ENCODE measurements at places on chromosomes 5 and 9.

GRCh38 chr9:120258096-120258495 is 321.9 kb downstream of the CDK5RAP2 start:
- no peak for DNase-seq

DNA sequence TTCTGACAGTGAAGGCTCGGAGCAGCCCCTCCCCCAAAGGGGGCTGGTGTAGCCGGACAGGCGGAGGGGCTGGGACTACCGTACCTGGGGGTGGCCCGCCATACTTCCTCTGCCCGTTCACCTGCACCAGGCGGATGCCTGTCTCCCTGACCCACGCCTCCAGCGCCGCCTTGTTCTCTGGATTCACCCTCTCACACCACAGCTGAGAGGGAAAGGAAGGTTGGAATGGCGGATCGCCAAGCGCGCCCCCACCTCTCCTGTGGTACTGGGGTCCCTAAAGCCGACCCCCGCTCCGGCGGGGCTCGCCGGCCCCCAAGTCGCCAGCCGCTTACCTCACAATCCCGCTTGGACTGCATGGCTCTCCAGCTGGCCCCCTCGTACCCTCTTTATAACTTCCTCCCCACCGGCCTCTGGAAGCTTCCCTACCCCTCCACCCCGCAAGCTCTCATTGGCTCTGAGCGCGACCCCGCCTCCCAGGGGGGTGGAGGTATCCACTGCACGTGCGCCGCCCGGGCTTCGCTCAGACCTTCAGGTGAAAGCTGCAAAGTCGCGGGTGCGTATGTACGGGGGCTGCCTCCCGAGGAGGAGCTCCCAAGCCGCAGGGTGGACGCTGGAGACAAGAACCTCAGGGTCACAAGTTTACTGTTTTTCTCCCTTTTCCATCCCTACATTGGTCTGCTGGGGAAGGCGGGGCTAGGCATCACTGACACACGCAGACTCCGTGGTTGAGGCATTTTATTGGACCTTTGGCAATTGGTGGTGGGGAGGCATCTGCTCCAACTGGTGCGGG is at the start of gene DND1:
TSS of gene DND1 (minus strand) at position 390 of the 790 bp plus-strand sequence. CDS start at position 356, 34 bp downstream.
- DNase-seq, result no peak

GRCh38 chr5:94849821-94850736 is 231.6 kb downstream of the SLF1 start:
- no peak for DNase-seq

GRCh38 chr5:141475625-141476131 is at the start of gene PCDHGC3:
PCDHGC3 (plus strand) TSS chr5:141475966; CDS start chr5:141476117, 151 bp downstream.
- peak; percentile 73 for DNase-seq

GRCh38 chr5:82360022-82360421 is 81.9 kb upstream of the RPS23 start:
- no peak for DNase-seq

- no peak for DNase-seq
These were observed 340.4 kb downstream of the RASEF start for GRCh38 chr9:82722561-82722960.

- no peak for DNase-seq
These were observed 660.6 kb upstream of the CHD1 start for GRCh38 chr5:99589424-99589823.

GRCh38 chr9:129478961-129479630 is 141.8 kb downstream of the C9orf50 start:
- no peak for DNase-seq

DNA sequence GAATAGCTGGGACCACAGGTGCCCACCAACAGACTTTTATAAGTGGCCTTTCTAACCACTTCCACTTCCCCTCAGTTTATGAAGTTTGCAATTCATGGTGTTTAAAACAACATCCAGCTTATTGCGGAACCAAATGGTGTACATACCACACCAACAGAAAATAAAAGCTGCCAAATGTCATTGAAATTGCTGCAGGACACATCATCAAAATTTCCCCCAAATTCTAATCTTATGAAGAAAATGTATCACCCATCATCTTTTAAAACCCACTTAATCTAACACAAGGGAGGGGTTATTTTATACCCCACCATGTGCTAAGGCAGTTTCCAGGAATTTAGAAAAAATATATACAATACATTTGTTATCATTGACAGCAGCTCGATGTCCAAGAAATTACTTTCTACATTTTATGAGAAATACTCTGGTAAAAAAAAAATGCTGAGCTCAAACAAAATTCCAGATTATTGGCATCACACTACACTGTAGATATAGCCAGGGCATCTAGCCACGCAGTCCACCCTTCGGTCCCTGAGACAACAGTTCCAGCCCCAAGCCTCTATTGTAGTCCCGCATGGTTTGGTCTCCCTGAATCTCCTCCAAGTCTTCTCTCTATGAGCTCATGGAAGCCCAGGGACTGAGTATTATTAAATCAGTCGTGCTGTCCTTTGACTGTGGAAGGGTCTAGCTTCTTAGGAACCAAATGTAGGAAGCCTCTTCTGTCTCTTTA is 372.8 kb upstream of the SLC30A5 start:
- DNase-seq, result no peak

- DNase-seq, result no peak
These were observed 293.6 kb upstream of the TNC start for GRCh38 chr9:115411516-115411915.

DNA sequence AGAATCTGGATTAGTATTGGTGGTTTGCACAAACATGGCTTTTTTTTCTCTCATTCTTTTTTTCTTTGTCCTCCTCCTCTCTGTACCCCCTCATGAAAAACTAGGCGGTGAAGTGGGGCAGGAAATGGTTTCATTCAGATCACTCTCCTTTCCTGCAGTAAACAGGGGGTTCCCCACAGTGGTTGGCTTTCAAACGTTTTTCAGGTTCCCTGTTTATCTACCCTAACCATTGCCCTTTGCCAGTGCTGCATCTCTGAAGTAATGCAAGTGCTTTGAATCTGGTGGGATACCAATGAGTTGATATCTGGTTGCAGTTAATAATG is 29.8 kb downstream of the NR4A3 start:
- DNase-seq, result peak; percentile 66

GRCh38 chr5:128052780-128053179 is 30.8 kb upstream of the SLC12A2 start:
- DNase-seq, result no peak

DNA sequence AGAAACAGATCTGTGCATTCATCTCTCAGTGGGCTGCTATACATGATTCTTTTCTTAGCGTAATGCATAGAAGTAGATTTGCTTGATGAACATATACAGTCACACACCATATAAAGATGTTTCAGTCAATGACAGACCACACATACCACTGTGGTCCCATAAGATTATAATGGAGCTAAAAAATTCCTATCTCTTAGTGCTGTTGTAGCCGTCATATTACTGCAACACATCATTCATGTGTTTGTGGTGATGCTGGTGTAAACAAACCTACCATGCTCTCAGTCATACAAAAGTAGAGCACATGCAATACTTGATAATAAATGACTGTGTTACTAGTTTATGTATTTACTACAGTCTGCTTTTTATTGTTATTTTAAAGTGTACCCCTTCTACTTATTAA is 214.3 kb downstream of the ARHGAP26 start:
- no peak for DNase-seq

DNA sequence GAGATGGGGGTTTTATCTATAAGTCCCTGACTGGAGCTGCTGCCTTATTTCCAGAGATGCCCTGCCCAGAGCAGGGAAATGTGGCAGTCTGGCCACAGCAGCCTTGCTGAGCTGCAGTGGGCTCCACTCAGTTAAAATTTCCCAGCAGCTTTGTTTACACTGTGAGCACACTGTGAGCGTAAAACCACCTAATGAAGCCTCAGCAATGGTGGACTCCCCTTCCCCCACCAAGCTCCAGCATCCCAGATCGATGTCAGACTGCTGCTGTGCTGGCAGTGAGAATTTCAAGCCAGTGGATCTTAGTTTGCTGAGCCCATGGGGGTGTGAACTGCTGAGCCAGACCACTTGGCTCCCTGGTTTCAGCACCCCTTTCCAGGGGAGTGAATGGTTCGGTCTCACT is 208.7 kb upstream of the RAI14 start:
- no peak for DNase-seq

- no peak for DNase-seq
These were observed 37.0 kb upstream of the PIK3R1 start for GRCh38 chr5:68178579-68178978.

GRCh38 chr9:110143485-110143884 is 64.5 kb downstream of the C9orf152 start:
- DNase-seq, result no peak

All from activated effector memory CD4-positive, alpha-beta T cell treated with anti-CD3 and anti-CD28 coated beads, Interleukin-2, amount 50 U/mL, for 16 hours (primary cell).